ENCODE measurements at places on chromosomes 6 and 20.

DNA sequence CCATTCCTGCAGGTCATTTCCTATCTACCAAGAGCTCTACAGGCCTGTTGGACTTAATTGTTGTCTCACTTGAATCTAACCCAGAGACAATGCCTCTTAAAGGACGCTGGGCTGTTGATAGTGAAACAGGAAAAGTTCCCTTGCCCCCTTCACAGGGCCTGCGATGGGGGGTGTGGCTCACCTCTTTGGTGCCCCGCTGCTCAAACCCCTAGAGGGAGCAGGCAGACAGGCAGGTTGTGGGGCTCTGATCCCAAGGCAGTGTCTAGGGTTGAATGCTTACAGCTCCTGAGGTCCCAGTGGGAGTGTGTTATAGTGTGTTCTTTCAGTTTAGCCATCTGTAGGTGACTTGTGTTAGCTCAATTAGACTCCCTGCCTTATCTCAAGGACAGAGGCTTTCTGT is 68.0 kb downstream of the OTOR start:
- H3K27ac ChIP-seq: no peak overlapping the region
- H3K4me1 ChIP-seq: no peaks in the 10 kb centered on the region
- no peaks in the 10 kb centered on the region for H3K36me3 ChIP-seq
- DNase-seq: no peak
- peaks cover 3% of the 10 kb centered on the region for H3K27me3 ChIP-seq
- H3K4me3 ChIP-seq: no peak overlapping the region

DNA sequence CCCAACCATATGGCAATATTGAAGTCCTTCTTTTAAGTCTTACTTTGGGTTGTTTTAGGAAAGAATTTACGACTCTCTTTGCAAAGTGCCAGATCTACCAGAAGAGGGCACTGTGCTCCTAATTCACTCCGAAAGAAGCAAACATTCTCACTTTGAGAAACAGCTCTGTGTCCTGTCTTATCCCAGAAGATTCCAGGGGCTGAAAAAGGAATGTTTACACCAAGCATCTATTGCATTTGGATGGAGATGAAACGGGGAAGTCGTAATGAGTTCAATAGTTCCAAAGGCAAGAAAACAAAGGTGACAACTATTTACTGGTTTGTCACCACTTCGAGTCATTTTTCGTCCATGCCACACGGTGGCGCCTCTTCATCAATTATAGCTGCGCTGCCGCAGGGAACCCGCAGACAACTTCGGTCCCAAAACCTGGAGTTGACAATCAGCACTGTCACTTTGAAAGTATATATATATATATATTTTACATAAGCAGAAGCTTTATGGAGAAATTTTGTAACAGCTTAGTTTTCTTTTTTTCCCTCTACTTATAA is 121.6 kb downstream of the MOXD1 start:
- H3K27me3 ChIP-seq: no peaks in the 10 kb centered on the region
- peak; percentile 54 for DNase-seq
- no peaks in the 10 kb centered on the region for H3K36me3 ChIP-seq
- peak overlapping the region; percentile 63 for H3K4me3 ChIP-seq
- H3K27ac ChIP-seq: no peak overlapping the region
- no peaks in the 10 kb centered on the region for H3K4me1 ChIP-seq

GRCh38 chr6:95318137-95318536 is 259.2 kb upstream of the MANEA start:
- no peak for DNase-seq
- H3K4me3 ChIP-seq: no peak overlapping the region
- no peaks in the 10 kb centered on the region for H3K27me3 ChIP-seq
- no peak overlapping the region for H3K27ac ChIP-seq

GRCh38 chr6:25927756-25928216 is 2.7 kb downstream of the SLC17A2 start:
- no peaks in the 10 kb centered on the region for H3K4me1 ChIP-seq
- H3K4me3 ChIP-seq: no peak overlapping the region
- no peaks in the 10 kb centered on the region for H3K36me3 ChIP-seq
- DNase-seq: no peak
- no peaks in the 10 kb centered on the region for H3K27me3 ChIP-seq
- no peak overlapping the region for H3K27ac ChIP-seq

DNA sequence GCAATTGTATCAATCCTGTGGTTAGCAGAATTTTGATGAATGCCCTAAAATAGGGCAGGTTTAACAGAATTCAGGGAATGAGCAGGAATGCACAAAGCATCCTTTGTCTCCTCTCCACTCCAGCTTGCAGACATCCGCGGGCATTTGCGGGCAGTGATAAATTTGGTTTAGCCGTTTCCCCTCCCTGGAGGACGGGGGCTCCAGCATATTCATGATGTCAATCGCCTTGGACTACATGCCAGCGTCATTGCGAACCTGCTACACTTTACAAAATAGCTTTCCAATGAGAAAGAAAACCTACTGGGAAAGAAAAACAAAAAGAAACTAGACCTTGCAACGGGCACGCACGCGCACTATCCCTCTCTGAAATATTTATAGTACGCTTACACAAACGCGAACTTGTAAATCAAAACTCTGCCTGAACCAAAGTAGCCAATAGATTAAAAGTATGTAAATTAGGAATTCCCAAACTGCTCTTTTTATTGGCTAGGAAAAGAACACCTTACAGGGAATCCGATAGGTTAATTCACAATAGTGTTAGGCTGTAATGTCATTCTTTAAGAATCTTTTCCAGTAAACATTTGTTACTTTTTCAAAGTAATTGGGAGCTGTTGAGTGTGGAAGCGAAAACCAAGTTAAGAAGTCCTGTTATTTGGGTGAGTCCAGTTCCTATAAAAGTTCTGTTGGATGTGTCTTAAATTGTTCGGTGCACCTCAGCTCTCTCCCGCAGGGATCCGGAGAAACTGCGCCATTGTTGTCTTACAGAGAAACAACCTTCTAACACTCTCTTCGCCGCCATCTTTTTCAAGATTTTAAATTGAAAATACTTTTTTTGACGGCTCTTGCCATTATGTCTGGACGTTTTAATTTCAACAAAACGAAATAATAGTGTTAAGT is 136.7 kb downstream of the HFE start:
- DNase-seq: peak; percentile 84
- no peaks in the 10 kb centered on the region for H3K27me3 ChIP-seq
- H3K36me3 ChIP-seq: no peaks in the 10 kb centered on the region
- H3K4me3 ChIP-seq: peak overlapping the region; percentile 77
- H3K27ac ChIP-seq: peak overlapping the region; percentile 77

DNA sequence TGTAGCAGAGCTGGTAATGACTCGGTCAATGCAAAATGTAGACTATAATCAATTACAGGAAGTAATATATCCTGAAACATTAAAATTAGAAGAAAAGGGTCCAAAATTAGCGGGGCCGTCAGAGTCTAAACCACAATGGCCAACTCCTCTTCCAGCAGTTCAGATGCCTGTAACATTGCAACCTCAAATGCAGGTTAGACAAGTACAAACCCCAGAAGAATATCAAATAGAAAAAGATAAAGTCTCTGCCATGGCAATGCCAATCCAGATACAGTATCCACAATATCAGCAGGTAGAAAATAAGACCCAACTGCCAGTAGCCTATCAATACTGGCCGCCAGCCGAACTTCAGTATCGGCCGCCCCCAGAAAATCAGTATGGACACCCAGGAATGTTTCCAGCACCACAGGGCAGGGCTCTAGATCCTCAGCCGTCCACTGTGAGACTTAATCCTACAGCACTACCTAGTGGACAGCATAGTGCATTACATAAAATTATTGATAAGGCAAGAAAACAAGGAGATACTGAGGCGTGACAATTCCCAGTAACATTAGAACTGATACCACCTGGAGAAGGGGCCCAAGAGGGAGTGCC is 158.4 kb downstream of the GPX5 start:
- no peak overlapping the region for H3K27ac ChIP-seq
- no peaks in the 10 kb centered on the region for H3K36me3 ChIP-seq
- H3K4me3 ChIP-seq: no peak overlapping the region
- peak; percentile 40 for DNase-seq
- no peaks in the 10 kb centered on the region for H3K4me1 ChIP-seq

DNA sequence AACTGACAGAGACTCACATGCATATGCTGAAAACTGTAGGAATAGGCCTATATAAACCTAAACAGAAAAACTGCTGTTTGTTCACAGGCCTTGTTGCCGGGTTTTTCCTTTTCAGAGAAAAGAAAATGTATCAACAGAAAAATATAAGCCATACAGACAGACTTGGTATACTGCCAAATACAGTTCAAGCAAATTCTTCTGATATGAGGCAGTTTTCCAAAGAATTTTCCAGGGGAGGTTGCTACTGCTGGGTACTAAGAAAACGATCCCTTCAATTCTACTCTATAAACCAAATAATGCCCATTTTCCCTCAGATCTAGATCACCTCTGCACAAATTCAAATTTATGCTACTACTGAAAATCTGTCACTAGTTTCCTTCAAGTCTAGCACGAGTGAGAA is 59.4 kb downstream of the ME1 start:
- H3K4me1 ChIP-seq: no peaks in the 10 kb centered on the region
- H3K27ac ChIP-seq: no peak overlapping the region

- H3K4me1 ChIP-seq: no peaks in the 10 kb centered on the region
- no peak overlapping the region for H3K4me3 ChIP-seq
- H3K27me3 ChIP-seq: no peaks in the 10 kb centered on the region
- no peaks in the 10 kb centered on the region for H3K36me3 ChIP-seq
- DNase-seq: no peak
- no peak overlapping the region for H3K27ac ChIP-seq
These were observed 166.5 kb upstream of the MMS22L start for GRCh38 chr6:97449444-97449966.

DNA sequence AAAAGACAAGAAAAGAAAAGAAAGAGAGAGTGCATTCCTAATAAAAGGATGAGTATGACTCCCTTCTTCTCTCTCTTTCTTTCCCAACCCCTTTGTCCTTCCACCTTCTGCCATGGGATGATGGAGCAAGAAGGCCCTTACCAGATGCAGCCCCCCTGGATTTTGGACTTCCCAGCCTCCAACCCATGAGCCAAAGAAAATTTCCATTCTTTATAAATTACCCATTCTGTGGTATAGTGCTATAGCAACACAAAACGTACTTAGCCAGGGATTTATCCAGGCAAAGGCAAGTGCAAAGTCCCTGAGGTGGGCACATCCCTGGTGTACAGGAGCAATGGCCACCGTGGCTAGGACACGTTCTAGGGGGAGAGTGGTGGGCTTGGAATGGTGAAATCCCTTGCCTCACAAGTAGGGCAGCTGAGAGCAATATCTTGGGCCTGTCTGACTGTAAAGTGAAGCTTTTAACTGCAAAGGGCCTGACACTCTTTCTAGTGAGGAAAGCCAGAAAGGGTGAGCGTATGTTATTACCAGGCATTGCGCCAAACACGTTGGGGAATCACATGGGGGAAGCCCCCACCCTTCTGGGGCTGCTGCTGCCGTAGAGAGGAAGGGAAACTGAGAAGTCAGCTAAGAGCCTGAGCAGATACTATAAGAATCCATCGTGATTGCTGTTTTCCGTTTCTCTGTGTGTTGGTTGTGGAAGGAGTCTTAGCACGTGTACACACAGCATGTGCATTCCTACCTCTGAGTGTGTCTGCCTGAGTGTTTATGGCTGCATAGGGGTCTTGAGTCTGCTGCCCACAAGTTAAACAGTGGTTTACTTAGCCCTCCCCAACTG is 50.7 kb upstream of the SIRPA start:
- no peaks in the 10 kb centered on the region for H3K27me3 ChIP-seq
- no peaks in the 10 kb centered on the region for H3K36me3 ChIP-seq
- no peak overlapping the region for H3K27ac ChIP-seq
- no peaks in the 10 kb centered on the region for H3K4me1 ChIP-seq
- no peak for DNase-seq

- no peaks in the 10 kb centered on the region for H3K36me3 ChIP-seq
- no peak overlapping the region for H3K4me3 ChIP-seq
- no peak overlapping the region for H3K27ac ChIP-seq
- no peaks in the 10 kb centered on the region for H3K4me1 ChIP-seq
- H3K27me3 ChIP-seq: no peaks in the 10 kb centered on the region
- no peak for DNase-seq
These were observed 106.9 kb downstream of the PAX1 start for GRCh38 chr20:21812379-21812778.

- no peaks in the 10 kb centered on the region for H3K27me3 ChIP-seq
- H3K4me3 ChIP-seq: no peak overlapping the region
- H3K4me1 ChIP-seq: no peaks in the 10 kb centered on the region
These were observed 48.5 kb upstream of the CCN2 start for GRCh38 chr6:131999545-132000146.

GRCh38 chr6:116411284-116411623 is 40.5 kb downstream of the DSE start:
- no peaks in the 10 kb centered on the region for H3K4me1 ChIP-seq
- H3K36me3 ChIP-seq: no peaks in the 10 kb centered on the region
- no peaks in the 10 kb centered on the region for H3K27me3 ChIP-seq
- no peak overlapping the region for H3K27ac ChIP-seq
- H3K4me3 ChIP-seq: no peak overlapping the region

- H3K4me3 ChIP-seq: no peak overlapping the region
- no peak for DNase-seq
- H3K27ac ChIP-seq: no peak overlapping the region
- no peaks in the 10 kb centered on the region for H3K27me3 ChIP-seq
These were observed 32.0 kb downstream of the ERMARD start for GRCh38 chr6:169783401-169783800.

- no peak overlapping the region for H3K27ac ChIP-seq
- no peaks in the 10 kb centered on the region for H3K27me3 ChIP-seq
- H3K4me3 ChIP-seq: no peak overlapping the region
- no peak for DNase-seq
- H3K4me1 ChIP-seq: no peaks in the 10 kb centered on the region
These were observed 86.9 kb downstream of the TULP4 start for GRCh38 chr6:158399040-158399700.

DNA sequence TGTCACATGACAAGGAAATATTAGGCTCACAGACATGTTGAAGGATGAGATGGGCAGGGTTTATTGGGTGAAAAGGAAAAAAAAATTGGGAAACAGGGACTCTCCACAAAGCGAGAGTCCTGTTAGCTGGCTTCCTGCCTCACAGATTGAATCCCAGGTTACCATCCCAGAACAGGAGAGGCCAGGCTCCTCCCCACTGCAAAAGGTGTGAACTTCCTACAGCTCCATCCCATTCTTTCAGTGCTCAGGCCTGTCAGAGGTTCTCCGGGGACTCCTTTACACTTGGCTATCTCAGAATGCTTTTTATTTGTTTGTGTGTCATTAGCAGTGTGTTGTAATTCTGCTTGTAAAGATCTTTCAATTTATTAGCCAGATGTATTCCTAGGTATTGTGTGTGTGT is 115.1 kb downstream of the ADTRP start:
- no peaks in the 10 kb centered on the region for H3K4me1 ChIP-seq
- H3K27ac ChIP-seq: no peak overlapping the region
- no peaks in the 10 kb centered on the region for H3K36me3 ChIP-seq
- DNase-seq: no peak

Data from naive thymus-derived CD4-positive, alpha-beta T cell (primary cell).